ENCODE measurements at places on chromosomes 3 and 15.

DNA sequence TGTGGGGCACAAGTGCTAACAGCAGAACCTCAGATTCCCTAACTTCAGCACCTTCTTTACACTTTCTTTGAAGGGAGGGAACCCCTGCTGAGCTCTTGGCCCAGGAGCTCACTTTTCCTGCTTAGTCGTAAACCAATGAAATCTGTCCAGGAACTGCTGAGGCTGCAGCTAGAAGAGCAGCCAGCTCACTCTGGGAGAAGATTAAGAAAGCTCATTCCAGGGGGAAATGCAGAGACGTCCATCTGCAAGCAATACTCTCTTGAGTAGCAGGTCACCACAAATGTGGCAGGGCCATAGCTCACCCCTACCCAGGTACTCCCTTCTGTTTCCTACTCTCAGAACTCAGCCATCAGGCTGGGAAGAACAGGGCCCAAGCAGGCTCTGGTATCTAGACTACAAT lies 103.3 kb downstream of the WDR76 start:
- no peak for DNase-seq

DNA sequence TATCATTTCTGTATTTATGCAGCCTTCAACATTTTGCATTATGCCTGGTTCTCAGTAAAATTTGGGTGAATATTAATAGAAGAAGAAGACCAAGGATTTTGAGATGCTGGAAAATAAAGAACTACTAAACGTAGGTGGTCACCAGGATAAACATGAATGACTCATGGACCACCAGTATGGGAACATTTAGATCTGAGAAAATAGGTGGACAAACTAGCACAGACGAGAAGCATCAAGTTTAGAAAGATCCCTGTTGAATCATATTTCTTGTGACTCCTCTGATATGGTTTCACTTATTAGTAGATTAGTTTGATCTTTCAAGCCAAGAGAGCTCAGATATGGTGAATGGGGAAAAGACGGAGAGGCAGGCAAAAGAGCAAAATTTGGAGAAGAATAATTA lies 97.9 kb downstream of the RAP2B start:
- DNase-seq: no peak

DNA sequence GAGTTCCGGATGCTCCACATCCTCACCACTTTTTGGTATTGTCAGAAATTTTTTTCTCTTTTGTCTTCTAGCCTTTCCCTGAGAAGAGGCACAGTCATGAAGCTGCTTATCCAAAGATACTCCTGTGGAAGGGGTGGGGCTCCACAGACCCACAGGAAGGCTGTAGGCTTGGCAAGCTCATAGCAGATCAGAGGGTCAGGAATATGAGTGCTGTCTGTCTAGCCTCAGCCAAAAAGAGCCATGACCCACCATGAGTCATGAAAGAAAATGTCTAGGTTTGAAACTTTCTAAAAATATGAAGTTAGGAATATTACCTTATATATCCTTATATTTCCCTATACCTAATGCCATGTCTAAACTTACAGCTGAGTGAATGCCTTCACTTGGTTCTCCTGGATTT lies 118.2 kb upstream of the THBS1 start:
- no peak for DNase-seq

GRCh38 chr3:187520027-187520945 lies 149.9 kb downstream of the SST start:
- DNase-seq: no peak

DNA sequence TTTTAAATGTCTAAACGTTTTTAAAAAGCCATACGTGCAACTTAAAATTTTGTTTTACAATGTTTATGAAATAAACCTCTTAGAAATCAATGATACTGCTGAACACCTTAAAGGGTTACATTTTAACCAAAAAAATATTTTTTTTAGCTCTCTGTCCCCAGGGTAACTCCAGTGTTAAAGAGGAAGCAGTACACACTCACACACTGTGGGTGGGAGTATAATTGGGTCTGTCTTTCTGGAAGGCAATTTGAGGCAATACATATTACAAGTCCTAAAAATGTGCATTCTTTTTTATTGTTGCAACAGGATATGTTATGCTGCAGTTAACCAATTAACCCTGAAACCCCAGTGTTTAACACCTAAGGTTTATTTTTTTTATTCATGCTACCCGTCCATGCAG lies 34.1 kb downstream of the WHAMM start:
- DNase-seq: no peak

- no peak for DNase-seq
Measured at GRCh38 chr3:72143966-72144717, 359.2 kb upstream of the PROK2 start.

- no peak for DNase-seq
Measured at GRCh38 chr3:183626877-183627594, 8.4 kb upstream of the KLHL24 start.

DNA sequence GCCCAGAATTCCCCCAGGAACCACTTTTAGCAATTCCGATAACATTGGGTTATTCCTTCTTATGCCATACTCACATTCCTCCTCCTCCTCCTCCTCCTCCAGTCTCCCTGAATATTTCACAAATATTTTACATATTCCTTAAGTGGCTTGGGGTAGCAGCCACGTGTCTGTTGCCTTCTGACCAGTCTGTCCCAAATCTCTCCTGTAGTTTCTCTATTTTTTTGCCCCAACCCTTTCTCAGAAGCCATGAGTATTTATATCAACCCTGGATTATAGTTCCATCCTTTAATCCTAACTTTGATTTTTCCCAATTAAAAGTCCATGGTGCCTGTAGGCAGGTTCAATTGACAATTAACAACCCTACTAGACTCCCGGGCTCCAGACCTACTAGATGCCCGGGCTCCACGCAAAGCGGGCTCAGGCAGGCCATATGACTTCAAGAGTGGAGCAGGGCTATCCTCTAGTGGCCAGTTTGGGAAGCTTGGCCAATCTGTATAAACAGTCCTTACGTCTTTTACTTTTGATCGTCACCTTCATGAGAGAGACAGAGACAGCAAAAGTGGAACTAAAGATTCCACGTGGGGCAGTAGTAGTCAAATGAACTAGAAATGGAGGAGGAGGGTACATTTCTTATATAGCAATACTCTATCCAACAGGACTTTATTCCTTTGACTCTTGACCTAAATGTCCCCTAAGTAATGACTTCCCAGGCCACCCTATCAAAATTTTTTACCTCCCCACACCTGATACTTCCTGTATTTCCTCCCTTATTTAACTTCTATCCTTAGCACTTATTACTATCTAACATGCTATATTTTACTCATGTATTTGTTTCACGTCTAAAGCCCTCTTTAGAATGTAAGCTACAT lies 69.7 kb downstream of the USF3 start:
- no peak for DNase-seq

DNA sequence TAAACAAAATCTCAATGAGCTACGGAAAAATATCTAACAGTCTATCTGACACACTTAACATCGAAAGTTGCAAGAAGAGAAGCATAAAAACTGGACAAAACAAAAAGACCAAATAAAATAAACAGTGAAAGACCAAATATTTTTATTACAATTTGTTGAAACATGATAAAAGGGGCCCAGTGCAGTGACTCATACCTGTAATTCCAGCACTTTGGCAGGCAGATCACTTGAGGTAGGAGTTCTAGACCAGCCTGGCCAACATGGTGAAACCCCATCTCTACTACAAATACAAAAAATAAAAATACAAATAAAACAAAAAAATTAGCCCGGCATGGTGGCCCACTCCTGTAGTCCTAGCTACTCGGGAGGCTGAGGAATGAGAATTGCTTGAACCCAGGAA lies 914.0 kb upstream of the ALCAM start:
- no peak for DNase-seq
